Left renal cortex interstitium (tissue), 4 donors: ENCODE measurements at places on chromosomes 16 and 17. TPM values are rescaled to one million over a fixed set of nuclear protein-coding genes. Genes with fewer than 3 reads are reported as not detected.

DNA sequence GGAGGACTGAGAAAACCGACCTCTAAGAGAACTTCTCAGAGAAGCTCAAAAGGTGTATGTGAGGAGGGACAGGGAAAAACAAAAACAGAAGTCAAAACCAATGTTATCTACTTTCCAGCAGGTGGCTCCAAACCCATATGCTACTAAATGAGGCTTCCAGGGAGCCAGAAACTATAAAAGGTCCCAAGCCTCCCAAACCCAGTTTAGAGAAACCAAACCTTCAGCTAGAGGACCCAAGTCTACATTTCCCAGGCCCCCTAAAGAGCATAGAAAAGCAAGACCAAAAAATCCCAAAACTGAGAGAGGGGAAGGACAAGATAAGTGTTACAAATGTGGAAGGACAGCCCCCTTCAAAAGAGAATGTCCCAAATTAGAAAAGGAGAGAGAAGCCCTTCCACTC, 3.7 kb downstream of the HPR start:
- DNase-seq: no peak

DNA sequence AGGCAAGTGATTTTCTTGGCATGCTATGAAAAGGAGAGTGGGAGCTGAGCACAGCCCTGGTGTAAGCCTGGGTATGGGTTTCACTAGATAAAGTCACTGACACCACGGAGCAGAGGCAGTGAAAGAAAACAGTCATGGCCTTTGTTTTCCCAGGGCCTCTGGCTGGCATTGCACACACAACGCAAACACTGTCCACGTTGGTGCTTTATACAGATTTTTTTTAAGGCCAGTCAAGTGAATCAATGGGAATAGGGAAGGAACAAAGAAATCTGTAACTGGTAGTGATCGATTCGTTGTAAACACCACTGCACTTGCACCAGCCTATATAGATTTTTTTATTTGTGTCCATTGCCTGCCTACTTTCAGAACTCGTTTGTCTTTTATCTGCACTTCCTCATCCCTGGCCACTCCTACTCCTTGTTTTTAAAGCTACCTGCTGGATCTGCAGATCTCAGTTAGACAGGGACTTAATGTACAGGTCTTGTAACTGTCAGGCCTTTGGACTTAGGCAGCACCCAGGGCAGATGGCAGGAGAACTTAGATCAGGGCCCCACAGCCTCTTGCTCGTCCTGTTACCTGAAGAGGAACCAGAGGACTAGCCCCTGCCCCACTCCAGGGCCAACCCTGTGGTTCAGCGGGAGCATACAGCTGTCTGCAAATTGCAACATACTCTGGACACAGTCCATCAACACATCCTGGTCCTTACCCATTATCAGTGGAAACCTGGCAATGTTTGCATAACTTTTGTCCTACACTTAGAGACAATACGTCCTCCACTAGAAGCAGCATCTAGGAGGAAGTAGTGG, 10.6 kb upstream of the TMIGD1 start:
- no peak for DNase-seq

ZSCAN10 gene
- polyA plus RNA-seq: 0.19 TPM

TAC4 gene
- 0.96 TPM for polyA plus RNA-seq

- DNase-seq: no peak
Observed at GRCh38 chr17:83182620-83183101, 103.3 kb downstream of the METRNL start.

DNA sequence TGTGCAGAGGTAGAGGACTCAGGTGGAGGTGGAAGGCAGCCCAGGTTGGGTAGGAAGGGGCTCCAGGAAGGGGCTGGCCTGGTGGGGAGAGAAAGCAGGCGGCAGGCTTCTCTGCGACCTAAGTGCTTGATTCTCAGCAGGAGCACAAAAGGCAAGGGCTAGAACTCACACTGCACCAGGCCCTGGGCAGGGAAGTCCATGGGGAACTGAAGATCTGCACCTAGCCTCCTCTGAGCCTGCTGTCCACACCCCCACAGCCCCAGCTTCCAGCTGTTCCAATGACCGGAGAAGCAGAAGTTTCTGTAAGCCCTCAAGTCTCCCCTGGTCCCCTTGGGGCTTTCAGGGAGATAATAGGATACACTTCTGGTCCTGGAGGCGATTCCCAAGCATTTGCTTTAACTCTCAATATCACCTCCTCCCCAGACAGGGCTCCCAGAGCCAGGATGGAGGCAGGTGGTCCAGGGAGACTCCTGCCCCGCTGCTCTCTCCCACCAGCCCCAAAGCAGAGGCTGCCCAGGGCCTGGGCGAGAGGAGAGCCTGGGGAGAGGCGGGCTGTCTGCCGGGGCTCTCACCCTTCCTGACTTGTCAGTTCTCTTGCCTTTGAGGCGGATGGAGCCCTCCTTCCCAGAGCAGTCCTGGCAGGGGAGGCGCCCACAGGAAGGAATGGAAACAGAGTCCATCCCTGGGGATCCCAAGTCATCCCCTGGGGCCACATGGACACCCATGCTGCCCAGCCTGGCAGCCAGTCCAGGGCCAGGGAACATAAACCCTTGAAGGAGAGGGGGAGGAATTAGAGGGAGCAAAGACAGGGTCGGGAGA, 126.0 kb downstream of the RBFOX3 start:
- DNase-seq: no peak
